IMR-90 (cell line): ENCODE measurements at places on chromosomes 3 and 15.

GRCh38 chr15:64617727-64618126 lies 157.3 kb downstream of the ZNF609 start:
- DNase-seq, result no peak

DNA sequence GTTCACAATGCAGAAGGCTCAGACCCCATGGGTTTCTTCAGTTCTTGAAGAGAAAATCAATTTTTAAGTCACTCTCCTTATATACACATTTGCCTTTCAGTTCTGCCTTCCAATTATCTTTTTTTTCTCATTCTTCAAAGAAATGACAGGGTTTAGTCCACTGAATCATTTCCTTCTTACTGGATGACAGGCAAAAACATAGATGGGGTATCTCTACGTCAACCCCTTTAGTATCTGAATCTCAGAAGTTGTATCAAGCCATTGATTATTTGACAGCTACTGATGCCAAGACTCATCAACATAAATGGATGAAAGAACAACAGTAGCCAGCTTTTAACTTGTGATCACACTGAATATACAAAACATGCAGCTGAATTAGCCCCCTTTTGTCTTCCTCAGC lies 6.5 kb downstream of the ATOSA start:
- DNase-seq, result no peak

- DNase-seq, result no peak
Observed at GRCh38 chr3:46665763-46666452, 27.6 kb downstream of the ALS2CL start.

DNA sequence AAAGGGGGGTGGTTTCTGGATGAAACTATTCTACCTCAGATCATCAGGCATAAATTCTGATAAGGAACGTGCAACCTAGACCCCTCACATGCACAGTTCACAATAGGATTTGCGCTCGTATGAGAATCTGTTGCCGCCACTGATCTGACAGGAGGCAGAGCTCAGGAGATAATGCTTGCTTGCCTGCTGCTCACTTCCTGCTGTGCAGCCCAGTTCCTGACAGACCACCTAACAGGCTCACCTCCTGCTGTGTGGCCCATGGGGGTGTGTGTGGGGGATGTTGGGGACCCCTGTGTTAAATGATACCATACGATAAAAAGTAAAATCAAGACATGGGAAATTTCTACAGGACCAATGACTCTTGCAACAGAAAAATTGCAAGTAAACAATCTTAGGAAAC lies 24.0 kb downstream of the CP start:
- no peak for DNase-seq
